ENCODE measurements at places on chromosomes 13 and 19. TPM values are rescaled to one million over a fixed set of nuclear protein-coding genes. Genes with fewer than 3 reads are reported as not detected.
A peak's percentile ranks its signal among the peaks of the same experiment; 100 is the strongest.

VWA8 gene
- total RNA-seq = 27.5 TPM

C13orf46 gene
- total RNA-seq = 1.9 TPM

GRCh38 chr19:41095703-41096102 is 7.5 kb downstream of the CYP2A13 start:
- DNase-seq = peak; percentile 7
- peaks cover 21% of the 10 kb centered on the region for H3K27me3 ChIP-seq
- H3K36me3 ChIP-seq = no peaks in the 10 kb centered on the region

DNA sequence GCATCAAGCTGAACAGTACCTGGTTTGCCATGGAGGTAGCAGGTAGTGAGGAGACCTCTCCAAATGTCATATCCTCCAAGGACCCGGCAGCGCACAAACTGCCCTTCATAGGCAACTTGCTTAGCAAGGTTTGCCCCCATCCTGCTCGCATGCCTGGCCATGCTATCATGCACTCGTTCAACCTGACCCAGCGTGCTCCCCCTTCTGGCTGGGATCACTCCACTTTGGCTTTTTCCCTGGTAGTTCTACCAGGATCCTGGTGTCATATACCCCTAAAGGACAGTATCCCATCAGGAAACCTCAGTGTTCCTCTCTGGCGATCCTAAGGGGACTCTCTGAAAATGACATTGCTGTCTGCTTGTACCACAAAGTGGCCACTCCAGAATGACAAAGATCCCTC is 38.6 kb upstream of the ZNF30 start:
- no peak overlapping the region for H3K4me3 ChIP-seq
- peaks cover 1% of the 10 kb centered on the region for H3K27me3 ChIP-seq
- peaks cover 6% of the 10 kb centered on the region for H3K36me3 ChIP-seq
- H3K27ac ChIP-seq = no peak overlapping the region
- DNase-seq = no peak

GRCh38 chr19:38850976-38851621 is 1.3 kb upstream of the HNRNPL start:
- H3K4me3 ChIP-seq = peak overlapping the region; percentile 97
- peak; percentile 67 for DNase-seq
- no peaks in the 10 kb centered on the region for H3K27me3 ChIP-seq
- H3K4me1 ChIP-seq = peaks cover 31% of the 10 kb centered on the region
- H3K36me3 ChIP-seq = peaks cover 34% of the 10 kb centered on the region
- peak overlapping the region; percentile 99 for H3K27ac ChIP-seq

Measured in activated CD8-positive, alpha-beta T cell treated with anti-CD3 and anti-CD28 coated beads for 36 hours (primary cell).